ENCODE measurements at places on chromosomes 3 and 15. TPM values are rescaled to one million over a fixed set of nuclear protein-coding genes. Genes with fewer than 3 reads are reported as not detected.
A peak's percentile ranks its signal among the peaks of the same experiment; 100 is the strongest.

CFAP92 gene
- not detected for total RNA-seq

SCAMP5 gene
- 0.88 TPM for total RNA-seq

DNA sequence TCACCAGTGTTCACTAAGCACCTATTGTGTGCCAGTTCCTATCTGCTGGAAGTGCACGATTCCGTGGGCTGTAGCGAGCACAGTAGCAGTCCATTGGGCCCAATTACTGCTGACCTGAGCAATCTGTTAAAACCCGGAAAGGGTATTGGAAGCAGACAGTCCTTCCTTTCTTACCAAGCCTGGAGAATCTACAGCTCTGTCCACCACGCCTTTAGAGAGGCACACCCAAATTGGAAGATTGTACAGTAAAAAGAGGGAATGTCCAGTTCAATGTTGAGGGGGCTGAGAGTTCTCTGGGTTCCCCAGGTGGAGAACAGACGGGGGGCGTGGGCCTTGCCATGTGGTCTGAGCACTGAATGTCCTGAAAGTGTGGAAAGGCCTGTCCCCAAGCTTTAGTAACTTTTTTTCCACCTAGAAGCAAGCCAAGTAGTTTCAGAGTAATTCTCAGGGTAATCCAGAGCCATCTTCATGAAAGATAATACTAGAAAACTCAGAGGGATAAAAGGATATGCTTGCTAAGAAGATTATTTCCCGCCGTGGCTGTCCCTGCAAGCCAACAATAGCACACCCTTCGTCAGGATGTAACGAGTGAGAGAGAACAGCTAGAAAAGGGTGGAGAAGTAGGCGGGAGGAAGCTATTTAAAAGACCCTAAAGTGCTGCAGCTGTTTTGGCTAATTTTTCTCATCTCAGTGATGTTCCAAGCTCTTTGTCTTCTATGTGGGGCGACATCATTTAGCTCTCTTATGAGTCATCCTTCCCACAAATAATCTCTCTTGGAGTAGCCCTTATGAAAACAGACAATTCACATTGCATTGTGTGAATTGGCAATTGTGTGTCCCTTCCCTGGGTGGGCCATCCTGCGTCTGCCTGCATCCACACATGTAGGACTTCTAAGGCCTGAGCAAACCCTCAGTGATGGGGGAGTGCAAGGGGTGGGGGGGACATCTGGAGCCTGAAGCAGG, 181.0 kb downstream of the ATG7 start:
- H3K4me1 ChIP-seq: peaks cover 37% of the 10 kb centered on the region
- no peak overlapping the region for H3K4me3 ChIP-seq
- peak overlapping the region; percentile 82 for H3K27ac ChIP-seq
- peak; percentile 73 for DNase-seq
- no peaks in the 10 kb centered on the region for H3K36me3 ChIP-seq

DNA sequence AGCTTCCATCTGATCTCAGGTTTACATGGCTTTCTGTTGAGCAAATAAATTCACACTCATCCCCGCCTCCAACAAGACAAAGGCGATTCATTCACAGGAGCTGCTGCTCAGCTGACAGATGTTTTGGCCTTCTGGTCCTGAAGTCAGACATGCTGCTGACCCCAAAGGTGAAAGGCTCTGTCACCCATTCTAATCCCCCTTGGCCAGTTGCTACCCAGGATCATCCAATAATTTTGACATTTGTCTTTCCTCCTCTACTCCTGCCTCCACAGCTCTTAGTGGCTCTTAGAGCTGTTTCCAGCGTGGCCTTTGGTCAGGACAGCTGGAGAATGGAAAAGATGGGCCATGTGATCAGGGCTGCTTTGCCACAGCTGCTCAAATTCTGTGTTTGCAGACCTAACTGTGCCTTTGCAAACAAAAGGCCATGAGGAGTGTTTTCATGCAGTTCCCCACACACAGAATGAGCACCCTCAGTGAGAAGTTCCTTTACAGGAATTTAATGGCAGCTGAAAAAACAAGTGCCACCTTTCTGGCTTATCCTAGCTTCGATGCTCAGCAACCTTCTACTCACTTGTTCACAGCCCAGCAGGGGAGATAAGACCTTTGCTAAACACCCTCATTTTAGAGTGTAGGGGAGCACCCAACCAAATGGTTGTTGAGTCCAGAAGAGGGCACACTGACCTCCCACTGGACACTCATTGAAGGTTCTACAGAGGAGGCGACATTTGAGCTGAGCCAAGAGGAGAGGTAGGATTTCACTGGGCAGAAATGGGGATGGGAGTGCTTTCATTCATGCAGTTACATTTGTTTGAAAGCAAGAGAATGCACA, 39.0 kb downstream of the CYP19A1 start:
- no peak overlapping the region for H3K27ac ChIP-seq
- H3K4me1 ChIP-seq: no peaks in the 10 kb centered on the region
- H3K4me3 ChIP-seq: no peak overlapping the region
- H3K36me3 ChIP-seq: no peaks in the 10 kb centered on the region
- H3K27me3 ChIP-seq: peaks cover 7% of the 10 kb centered on the region

- no peak overlapping the region for H3K27ac ChIP-seq
- H3K4me3 ChIP-seq: peak overlapping the region; percentile 66
- DNase-seq: peak; percentile 52
- no peaks in the 10 kb centered on the region for H3K4me1 ChIP-seq
- H3K36me3 ChIP-seq: no peaks in the 10 kb centered on the region
These were observed 82.0 kb downstream of the KCNMB2 start for GRCh38 chr3:178618197-178618596.

DNA sequence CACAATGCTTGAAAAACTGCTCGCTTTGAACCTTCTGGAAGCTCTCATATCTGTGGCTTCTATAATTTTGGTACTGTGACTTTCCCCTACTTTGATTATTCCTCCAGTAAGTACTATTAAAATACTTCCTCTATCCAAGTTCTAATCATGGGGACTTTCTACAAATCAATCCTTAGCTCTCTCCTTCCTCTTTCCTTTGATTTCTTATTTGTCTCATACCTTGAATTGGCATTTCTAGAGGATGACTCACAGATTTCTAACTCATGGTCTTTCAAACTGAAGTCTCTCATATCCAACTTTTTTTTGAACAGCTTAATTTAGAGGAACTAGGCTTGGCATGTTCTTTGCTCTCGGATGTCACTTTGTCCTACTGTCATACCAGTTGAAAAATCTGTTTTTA, 241.8 kb downstream of the TBC1D5 start:
- H3K27me3 ChIP-seq: no peaks in the 10 kb centered on the region
- H3K27ac ChIP-seq: no peak overlapping the region
- H3K36me3 ChIP-seq: no peaks in the 10 kb centered on the region
- H3K4me3 ChIP-seq: no peak overlapping the region
- DNase-seq: peak; percentile 66

GRCh38 chr3:18111796-18112232, 313.3 kb downstream of the SATB1 start:
- peaks cover 6% of the 10 kb centered on the region for H3K4me1 ChIP-seq
- H3K36me3 ChIP-seq: no peaks in the 10 kb centered on the region
- peak; percentile 58 for DNase-seq
- H3K27ac ChIP-seq: peak overlapping the region; percentile 54

DNA sequence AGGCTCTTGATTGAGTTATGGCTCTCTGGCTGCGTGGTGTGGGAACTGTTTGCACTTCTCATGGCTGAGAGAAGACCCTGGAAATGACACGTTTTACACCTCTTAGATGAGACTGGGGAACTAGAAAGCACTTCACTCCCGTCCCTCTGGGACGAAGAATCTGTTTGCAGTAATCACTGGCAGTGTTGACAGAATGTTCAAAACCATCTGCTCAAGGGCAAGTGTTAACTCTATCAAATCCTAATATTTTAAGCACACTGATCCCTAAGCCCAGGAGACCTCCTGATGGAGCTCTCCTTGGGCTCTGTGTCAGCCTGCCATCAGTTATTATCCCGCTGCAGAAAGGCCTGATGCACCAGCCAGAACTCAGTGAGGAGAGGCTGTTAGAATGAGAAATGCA, 323.8 kb upstream of the DNAJC19 start:
- H3K4me3 ChIP-seq: no peak overlapping the region
- no peak overlapping the region for H3K27ac ChIP-seq
- no peak for DNase-seq

DNA sequence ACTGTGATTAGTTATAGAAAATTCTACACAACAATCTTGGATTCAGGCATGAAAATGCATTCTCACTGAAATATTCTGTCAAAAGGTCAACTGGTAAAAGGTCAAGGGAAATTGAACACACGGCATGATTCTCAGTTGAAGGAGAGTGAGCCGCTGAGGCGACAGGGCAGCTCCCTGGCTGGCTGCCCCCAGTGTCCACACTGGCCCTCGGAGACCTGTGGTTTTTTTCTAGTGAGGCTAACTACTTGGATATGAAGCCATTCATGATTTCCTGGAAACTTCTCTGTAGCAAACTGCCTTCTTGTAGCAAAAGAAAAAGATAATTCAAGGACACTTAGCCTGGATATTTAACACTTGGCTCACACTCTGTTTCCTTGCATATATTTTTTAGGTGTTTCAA, 37.2 kb downstream of the AADACL2 start:
- H3K4me1 ChIP-seq: peaks cover 21% of the 10 kb centered on the region
- no peak overlapping the region for H3K4me3 ChIP-seq
- H3K27ac ChIP-seq: peak overlapping the region; percentile 38
- peak; percentile 68 for DNase-seq
- H3K36me3 ChIP-seq: no peaks in the 10 kb centered on the region

DNA sequence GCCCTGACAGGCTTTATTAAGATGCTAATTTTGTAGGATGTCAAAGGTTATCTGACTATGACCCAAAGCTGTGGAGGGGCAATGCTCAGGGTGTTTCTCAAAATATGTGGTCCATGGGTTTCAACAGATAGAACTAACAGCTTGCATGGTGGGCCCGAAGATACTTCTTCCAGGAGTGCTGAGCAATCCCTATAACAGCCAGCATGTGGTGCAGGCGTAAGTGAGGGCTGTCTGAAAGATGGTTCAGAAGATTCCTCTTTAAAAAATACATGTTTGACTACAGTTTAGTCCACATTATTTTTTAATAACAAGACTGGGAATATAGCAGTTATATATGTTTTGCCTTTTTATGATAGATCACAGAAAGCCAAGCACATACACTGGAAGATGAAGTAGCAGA, 7.6 kb downstream of the SCG3 start:
- H3K36me3 ChIP-seq: no peaks in the 10 kb centered on the region
- no peak for DNase-seq
- H3K27me3 ChIP-seq: peaks cover 18% of the 10 kb centered on the region
- H3K27ac ChIP-seq: no peak overlapping the region
- H3K4me3 ChIP-seq: no peak overlapping the region
- no peaks in the 10 kb centered on the region for H3K4me1 ChIP-seq

DNA sequence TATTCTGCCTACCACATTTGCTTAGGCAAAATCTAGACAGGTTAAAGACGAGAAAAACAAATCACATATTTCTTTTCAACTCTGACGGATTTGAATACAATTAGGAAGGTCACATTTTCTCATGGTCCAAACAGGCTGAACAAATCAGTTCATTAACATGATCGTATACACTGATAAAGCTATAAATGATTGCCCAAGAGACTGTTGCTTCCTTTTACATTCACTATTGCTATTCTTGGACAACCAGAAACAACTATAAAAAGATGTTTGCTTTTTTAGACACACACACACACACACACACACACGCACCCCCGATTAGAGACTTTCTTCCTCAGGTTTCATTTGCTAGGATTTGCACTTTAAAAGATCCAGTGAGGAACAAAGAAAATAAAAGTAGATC, 122.3 kb upstream of the BHLHE40 start:
- no peak overlapping the region for H3K27ac ChIP-seq
- no peak overlapping the region for H3K4me3 ChIP-seq
- DNase-seq: no peak
- no peaks in the 10 kb centered on the region for H3K36me3 ChIP-seq
- peaks cover 8% of the 10 kb centered on the region for H3K4me1 ChIP-seq
- no peaks in the 10 kb centered on the region for H3K27me3 ChIP-seq

DNA sequence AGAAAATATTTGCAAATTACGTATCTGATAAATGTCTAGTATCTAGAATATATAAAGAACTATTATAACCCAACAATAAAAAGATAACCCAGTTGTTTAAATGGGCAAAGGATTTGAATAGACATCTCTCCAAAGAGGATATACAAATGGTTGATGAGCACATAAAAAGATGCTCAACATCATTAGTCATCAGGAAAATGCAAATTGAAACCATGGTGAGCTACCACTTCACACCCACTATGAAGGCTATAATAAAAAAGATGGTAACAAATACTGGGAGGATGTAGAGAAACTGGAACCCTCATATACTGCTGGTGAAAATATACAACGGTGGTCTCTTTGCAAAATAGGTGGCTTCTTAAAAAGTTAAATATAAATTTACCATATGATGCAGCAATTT, 28.0 kb downstream of the RAD51 start:
- H3K36me3 ChIP-seq: peaks cover 9% of the 10 kb centered on the region
- no peak overlapping the region for H3K27ac ChIP-seq
- H3K4me3 ChIP-seq: no peak overlapping the region

DNA sequence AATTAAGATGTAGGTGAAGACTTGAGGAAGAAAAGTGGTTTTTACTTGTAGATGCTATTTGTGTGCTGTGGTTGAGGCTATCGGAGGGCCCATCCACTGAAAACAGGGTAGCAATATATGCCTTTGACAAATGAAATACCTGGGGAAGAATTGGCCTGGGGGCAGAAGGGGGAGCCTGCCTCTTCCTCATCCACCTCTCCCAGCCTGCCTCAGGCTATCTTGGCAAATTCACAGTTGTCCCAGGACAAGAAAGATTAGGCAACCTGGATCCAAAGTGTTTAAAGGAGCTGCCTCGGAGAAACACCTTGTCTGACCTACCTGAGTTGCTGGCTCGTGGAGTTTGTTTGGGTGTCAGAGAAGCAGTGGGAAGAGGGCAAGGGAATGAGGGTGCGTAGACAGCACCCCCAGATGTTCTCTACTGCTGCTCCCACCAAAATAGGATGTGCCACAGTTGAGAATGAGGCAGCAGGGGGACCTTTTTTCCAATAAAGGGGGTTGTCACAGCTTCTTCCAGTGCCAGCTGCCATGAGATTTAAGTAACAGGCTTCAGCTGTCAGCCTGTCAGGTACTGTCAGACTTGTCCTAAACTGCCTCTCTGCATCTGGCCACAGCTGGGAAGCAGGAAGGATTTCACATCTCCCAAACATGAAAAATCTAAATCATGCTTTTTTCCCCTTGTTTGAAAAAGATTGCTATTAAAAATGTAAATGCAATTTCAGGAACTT, 9.2 kb downstream of the PLEKHO2 start:
- no peak for DNase-seq
- H3K4me1 ChIP-seq: peaks cover 35% of the 10 kb centered on the region
- H3K4me3 ChIP-seq: no peak overlapping the region
- peaks cover 40% of the 10 kb centered on the region for H3K36me3 ChIP-seq
- no peaks in the 10 kb centered on the region for H3K27me3 ChIP-seq

DNA sequence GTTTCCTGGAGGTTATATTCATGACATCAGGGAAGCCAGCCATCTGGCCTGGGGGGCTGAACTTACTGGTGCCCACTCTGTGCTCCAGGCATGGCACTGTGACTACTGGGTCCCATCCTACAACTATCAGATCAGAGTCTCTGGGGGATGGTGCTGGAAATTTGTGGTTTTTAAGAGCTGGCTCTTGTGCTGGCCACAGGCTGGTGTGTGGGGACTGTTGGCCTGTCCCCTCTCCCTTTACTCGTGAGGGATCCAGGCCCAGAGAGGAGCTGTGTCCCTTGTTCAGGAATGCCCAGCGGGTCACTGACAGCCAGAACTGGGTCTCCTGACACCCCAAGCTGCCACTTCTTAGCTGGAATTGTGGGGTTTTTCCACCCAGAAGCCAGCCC, 44.5 kb upstream of the SEC22A start:
- no peaks in the 10 kb centered on the region for H3K4me1 ChIP-seq
- DNase-seq: no peak
- H3K27ac ChIP-seq: no peak overlapping the region
- peaks cover 81% of the 10 kb centered on the region for H3K36me3 ChIP-seq
